ENCODE measurements at places on chromosomes 5 and 9. TPM values are rescaled to one million over a fixed set of nuclear protein-coding genes. Genes with fewer than 3 reads are reported as not detected.

DNA sequence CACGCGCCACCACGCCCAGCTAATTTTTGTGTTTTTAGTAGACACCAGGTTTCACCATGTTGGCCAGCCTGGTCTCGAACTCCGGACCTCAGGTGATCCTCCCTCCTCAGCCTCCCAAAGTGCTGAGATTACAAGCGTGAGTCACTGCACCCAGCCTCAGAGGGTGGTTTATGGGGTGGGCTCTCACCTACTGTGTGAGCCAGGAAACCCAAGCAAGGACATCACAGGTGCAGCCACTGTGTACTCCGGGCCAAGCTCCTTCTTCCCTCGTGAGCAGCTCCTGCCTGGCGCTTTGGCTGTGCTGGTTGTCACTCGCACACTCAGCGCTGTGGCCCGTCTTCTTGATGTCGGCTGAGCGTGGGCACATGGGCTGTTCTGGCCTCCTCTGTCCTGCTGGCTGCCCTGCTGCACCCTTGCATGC, 70.1 kb downstream of the WNK2 start:
- peak; percentile 61 for DNase-seq

- DNase-seq, result no peak
Observed at GRCh38 chr5:145141534-145141933, 693.6 kb downstream of the PRELID2 start.

DNA sequence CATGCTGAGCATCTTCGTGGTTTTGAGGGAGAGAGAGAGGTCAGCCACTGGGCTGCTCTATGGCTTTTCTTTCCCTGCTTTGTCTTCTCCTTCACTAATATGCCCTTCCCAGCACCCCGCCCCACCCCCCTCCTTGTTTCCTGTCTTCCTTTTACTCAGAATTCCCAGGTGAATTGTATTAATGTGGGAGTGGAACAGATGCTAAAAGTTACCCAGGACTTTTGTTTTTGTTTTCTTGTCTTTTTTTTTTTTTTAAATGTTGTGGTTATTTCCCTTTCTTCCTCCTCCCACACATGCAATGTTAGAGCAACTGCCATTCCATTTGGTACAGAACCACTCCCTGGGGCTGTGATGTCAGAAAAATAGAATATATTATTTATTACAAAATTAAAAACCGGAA, 442.7 kb upstream of the CD180 start:
- DNase-seq, result no peak

DNA sequence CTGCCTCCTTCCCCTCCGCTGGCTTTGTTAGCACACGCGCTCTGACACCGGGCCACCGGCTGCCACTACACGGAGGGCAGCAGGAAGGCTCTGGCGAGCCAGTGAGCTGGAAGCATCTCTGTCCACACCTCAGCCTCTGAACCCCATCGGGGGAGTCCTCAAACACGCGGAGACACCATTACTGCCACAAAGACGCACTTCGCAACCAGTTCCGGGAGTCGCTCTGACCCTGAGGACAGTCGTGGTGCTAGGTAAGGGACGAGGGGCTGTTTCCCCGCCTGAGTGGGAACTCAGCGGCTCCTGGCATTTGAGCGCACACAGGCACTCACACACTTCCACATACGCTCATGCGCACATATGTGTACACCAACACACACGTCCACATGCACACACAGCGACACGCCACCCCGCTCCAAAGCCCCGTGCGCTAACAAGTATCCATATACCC, 160.0 kb downstream of the C9orf152 start:
- peak; percentile 86 for DNase-seq

IL4 gene
- total RNA-seq, result not detected

CEP72 gene
- 12.7 TPM for total RNA-seq

All from spleen (tissue), 13 donors.